ENCODE measurements at places on chromosomes 5 and 9.
A peak's percentile ranks its signal among the peaks of the same experiment; 100 is the strongest.

- H3K4me1 ChIP-seq, result no peaks in the 10 kb centered on the region
- H3K36me3 ChIP-seq, result no peaks in the 10 kb centered on the region
- H3K27me3 ChIP-seq, result no peaks in the 10 kb centered on the region
- no peak overlapping the region for H3K4me3 ChIP-seq
- DNase-seq, result no peak
- H3K27ac ChIP-seq, result no peak overlapping the region
Measured at GRCh38 chr5:158644301-158644700, 455.4 kb downstream of the EBF1 start.

- H3K36me3 ChIP-seq, result no peaks in the 10 kb centered on the region
- no peaks in the 10 kb centered on the region for H3K27me3 ChIP-seq
- DNase-seq, result no peak
- H3K27ac ChIP-seq, result no peak overlapping the region
Measured at GRCh38 chr5:75018805-75019587, 33.4 kb downstream of the GCNT4 start.

- H3K27ac ChIP-seq, result no peak overlapping the region
- H3K36me3 ChIP-seq, result no peaks in the 10 kb centered on the region
- H3K4me1 ChIP-seq, result no peaks in the 10 kb centered on the region
- no peaks in the 10 kb centered on the region for H3K27me3 ChIP-seq
- no peak overlapping the region for H3K4me3 ChIP-seq
- no peak for DNase-seq
Measured at GRCh38 chr9:118630931-118631595, 738.2 kb downstream of the BRINP1 start.

DNA sequence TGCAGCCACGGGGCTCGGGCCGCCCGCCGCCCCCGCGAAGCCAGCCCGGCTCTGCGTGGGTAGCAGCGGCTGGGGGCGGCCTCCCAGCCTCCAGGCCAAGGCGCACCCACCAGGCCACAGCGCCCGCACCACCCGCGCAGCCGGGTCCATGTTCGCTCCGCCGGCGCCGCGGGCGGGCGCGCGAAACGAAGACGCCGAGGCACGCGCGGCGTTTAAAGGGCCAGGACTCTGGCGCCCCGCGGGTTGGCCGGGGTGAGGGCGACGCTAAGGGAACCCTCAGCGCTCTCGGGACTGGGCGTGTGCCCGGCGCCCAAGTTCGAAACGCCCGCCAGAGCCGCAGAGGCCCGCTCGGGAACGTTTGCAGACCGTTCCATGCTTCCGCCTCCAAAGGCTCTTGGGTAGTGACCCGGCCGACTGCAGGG lies at the start of gene PTGES2:
Gene PTGES2, minus strand, starts transcription at position 162 of the 422 bp plus-strand sequence. Its CDS starts 12 bp downstream, at position 150.
- H3K27me3 ChIP-seq, result no peaks in the 10 kb centered on the region
- peak within 1 kb of the TSS; percentile 92 for H3K4me3 ChIP-seq
- peaks cover 40% of the 10 kb centered on the region for H3K4me1 ChIP-seq
- no peaks in the 10 kb centered on the region for H3K36me3 ChIP-seq

GRCh38 chr9:103362986-103363385 lies 367.9 kb downstream of the CYLC2 start:
- no peak for DNase-seq

- H3K4me3 ChIP-seq, result no peak within 1 kb of the TSS
- DNase-seq, result no peak
- H3K4me1 ChIP-seq, result no peaks in the 10 kb centered on the region
- peak within 1 kb of the TSS; percentile 12 for H3K27ac ChIP-seq
- no peaks in the 10 kb centered on the region for H3K27me3 ChIP-seq
Measured at GRCh38 chr5:142685418-142686209, at the start of gene FGF1. FGF1 (minus strand) TSS chr5:142686090; CDS start chr5:142614127, 71,963 bp downstream.

- no peak for DNase-seq
- no peak overlapping the region for H3K27ac ChIP-seq
- no peaks in the 10 kb centered on the region for H3K27me3 ChIP-seq
- no peak overlapping the region for H3K4me3 ChIP-seq
- no peaks in the 10 kb centered on the region for H3K4me1 ChIP-seq
- no peaks in the 10 kb centered on the region for H3K36me3 ChIP-seq
Measured at GRCh38 chr5:142853682-142854081, 83.5 kb downstream of the ARHGAP26 start.

GRCh38 chr9:86009133-86009532 lies 68.2 kb downstream of the NAA35 start:
- H3K4me3 ChIP-seq, result no peak overlapping the region
- no peaks in the 10 kb centered on the region for H3K36me3 ChIP-seq
- no peak for DNase-seq
- H3K27me3 ChIP-seq, result no peaks in the 10 kb centered on the region

- no peak for DNase-seq
- no peak overlapping the region for H3K4me3 ChIP-seq
- H3K27me3 ChIP-seq, result no peaks in the 10 kb centered on the region
- H3K36me3 ChIP-seq, result no peaks in the 10 kb centered on the region
- H3K4me1 ChIP-seq, result peaks cover 10% of the 10 kb centered on the region
Measured at GRCh38 chr9:70451765-70452164, 37.3 kb upstream of the KLF9 start.

DNA sequence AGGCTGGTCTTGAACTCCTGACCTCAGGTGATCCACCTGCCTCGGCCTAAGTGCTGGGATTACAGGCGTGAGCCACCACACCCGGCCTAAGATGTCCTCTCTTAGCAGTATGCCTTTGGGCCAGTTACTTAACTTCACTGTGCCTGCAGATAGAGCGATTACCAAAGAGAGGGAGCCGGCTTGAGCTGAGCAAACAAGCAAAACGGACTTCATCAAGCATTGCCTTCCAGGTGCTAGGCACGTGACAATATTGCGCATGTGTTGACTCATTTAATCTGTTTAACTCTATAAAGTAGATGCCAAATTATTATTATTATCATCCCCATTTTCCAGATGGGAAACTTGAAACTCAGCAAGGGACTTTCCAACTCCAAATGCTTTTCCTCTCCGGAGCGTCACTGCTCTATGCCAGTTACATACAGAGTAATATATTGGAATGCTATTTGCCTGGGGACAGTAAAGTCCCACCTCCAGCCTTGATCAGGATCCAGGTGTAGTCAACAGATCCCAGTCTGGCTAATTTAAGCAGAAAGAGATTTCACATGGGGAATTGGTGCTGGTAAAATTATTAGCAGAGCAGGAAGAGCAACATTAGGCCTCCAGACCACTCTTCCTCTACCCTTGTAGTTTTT lies 5.6 kb upstream of the C9orf152 start:
- H3K4me1 ChIP-seq, result peaks cover 6% of the 10 kb centered on the region
- H3K27ac ChIP-seq, result peak overlapping the region; percentile 31
- no peak for DNase-seq

- H3K4me1 ChIP-seq, result no peaks in the 10 kb centered on the region
- no peaks in the 10 kb centered on the region for H3K36me3 ChIP-seq
- H3K27me3 ChIP-seq, result no peaks in the 10 kb centered on the region
- no peak overlapping the region for H3K27ac ChIP-seq
- H3K4me3 ChIP-seq, result no peak overlapping the region
- no peak for DNase-seq
Measured at GRCh38 chr5:103036601-103037000, 83.3 kb downstream of the GIN1 start.

DNA sequence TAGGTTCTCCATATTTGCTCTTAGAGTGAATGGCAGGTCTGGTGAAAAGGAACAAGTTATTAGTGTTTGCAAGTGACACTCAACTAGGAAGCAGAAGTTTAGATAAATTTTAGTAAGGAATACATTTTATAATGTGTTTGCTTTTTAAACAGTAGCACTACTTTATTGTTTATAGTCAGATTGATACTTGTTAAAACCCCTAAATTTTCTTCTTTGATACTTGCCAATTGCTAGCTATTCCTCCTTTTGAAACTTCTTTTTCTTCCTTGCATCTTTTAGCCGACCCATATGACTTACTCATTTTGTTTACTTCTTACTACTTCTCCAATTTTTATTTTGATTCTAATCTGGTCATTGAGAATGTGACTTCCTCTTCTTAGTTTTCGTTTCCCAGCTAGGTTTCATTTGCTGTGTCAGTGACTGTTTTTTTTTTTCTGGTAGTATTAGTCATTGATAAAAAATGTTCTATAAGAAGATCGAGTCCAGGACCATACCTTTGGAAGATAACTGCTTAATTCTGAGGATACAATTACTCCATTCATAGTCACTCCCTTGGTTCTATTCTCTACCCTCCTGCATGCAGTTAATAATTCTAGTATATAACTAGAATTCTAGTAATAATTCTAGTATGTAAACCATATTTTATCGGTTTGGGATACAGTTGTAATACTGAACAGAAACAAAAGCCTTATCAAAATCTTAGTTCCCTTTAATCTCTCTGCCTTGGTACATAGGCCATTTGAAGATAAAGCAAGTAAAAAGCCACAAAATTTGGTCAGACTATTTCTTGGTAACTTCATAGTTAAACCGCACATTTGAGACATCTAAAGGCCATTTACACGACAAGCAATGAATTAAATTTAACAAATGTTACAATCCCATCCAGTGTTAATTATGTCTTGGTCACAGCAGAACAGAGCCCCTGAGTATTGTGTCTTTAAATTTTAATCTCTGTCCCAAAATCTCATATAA lies 2.8 kb upstream of the RICTOR start:
- peaks cover 4% of the 10 kb centered on the region for H3K27me3 ChIP-seq
- H3K4me3 ChIP-seq, result no peak overlapping the region
- no peak for DNase-seq

- H3K36me3 ChIP-seq, result no peaks in the 10 kb centered on the region
- no peaks in the 10 kb centered on the region for H3K4me1 ChIP-seq
- no peak overlapping the region for H3K27ac ChIP-seq
- no peak for DNase-seq
- no peak overlapping the region for H3K4me3 ChIP-seq
Measured at GRCh38 chr5:12883395-12883794, 979.1 kb upstream of the CTNND2 start.

DNA sequence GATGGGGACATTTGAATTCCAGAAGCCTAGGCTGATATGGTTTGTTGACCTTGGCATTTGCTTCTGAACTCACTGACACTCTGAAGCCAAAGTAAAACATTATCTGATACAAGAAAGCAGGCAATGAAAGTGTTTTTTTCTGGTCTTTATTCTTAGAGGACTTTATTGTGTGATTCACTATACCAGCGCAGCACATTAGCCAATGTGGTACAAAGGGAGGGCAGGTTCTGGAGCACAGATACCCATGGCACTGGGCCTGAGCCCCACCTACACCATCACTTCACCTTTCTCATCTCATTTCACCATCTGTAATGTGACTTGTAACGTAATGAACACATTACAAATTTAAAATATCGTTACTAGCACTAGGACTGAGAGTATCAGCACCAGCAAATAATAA lies 89.7 kb upstream of the ZNF366 start:
- no peaks in the 10 kb centered on the region for H3K36me3 ChIP-seq
- peaks cover 15% of the 10 kb centered on the region for H3K4me1 ChIP-seq
- H3K4me3 ChIP-seq, result no peak overlapping the region
- no peak overlapping the region for H3K27ac ChIP-seq
- DNase-seq, result no peak

- H3K27me3 ChIP-seq, result no peaks in the 10 kb centered on the region
- no peaks in the 10 kb centered on the region for H3K4me1 ChIP-seq
- no peak overlapping the region for H3K27ac ChIP-seq
- no peak for DNase-seq
Measured at GRCh38 chr9:87853876-87854579, 28.6 kb upstream of the SPATA31E1 start.

DNA sequence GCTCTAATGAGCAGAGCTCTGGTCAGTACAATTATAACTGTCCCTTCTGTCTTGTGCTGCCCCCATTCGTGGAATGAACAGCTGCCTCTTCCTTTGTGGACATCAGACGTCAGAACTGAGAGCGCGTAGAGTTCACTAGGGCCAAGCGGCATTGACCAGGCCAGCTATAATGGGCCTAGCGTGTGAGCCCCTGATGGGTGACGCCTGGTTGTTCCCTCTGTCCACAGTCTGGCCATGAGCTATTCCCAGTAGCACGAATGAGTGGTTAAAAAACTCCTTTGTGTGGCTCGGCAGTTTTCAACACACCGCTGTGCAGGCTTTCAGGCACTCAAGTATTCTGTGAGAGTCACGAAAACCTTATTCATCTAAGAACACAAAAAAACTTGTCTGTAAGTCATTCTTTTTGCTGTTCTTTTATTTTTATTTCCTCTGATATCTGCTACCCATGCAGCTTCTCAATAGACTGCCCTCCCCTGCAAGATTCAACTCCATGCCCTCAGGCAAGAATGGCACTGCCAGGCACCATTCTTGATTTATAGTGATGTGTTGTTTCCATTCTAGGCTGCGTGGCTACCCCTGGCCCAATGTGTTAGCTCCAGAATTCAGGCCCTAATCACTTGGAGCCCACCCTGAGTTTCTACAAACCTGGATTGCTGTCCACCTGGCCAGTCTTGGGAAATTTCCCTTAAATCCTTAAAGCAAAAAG lies 52.5 kb downstream of the ANKDD1B start:
- no peaks in the 10 kb centered on the region for H3K36me3 ChIP-seq
- no peak for DNase-seq
- no peak overlapping the region for H3K4me3 ChIP-seq

DNA sequence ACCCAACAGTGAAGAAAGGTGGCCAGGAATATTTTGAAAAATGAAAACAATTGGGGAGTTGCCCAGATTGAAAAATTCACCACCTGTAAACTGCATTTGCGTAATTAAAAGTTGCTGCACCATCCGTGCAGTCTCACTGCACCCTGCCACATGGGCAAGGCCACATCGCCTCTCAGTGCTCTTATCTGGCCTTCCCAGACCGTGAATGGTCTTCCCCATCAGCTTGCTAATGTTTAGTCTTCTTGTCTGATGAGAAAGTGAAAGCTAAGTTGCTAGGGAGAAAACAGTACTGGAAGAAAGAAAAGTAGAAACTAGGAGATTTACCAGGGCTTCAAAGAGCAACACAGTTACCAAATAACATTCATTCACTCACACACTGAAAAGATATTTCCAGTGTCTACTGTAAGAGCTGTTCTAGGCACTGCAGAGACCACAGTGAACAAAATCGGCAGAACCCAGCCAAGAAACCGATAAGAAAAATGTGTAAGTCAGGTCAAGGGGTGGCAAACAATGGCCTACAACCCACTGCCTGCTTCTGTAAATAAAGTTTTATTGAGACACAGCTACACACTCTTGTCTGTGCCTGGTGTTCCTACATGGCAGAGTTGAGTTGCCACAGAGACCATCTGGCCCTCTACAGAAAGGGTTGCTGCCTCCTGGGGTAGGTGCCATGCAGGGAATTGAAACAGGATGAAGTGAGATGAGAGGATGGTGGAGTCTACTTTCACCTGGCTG lies 51.2 kb upstream of the CTSL start:
- H3K4me3 ChIP-seq, result no peak overlapping the region
- no peak overlapping the region for H3K27ac ChIP-seq
- DNase-seq, result no peak
- no peaks in the 10 kb centered on the region for H3K27me3 ChIP-seq

DNA sequence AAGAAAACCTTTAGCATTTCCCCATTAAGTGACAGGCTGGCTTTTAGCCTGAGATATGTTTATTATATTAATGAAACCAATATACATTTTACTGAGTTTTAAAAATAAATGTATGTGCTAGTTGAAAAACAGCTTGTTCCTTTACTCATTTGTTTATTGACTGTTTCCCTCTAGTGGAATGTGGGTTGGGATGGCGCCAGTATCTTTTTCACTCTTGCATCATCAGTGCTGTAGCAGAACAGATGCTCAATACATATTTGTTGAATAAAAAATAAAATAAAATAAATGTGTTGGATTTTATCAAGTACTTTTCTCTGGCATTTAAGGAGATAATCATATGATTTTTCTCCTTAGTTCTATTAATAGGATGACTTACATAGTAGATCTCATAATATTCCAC lies 43.0 kb downstream of the FSTL4 start:
- no peaks in the 10 kb centered on the region for H3K4me1 ChIP-seq
- H3K4me3 ChIP-seq, result no peak overlapping the region
- no peak overlapping the region for H3K27ac ChIP-seq
- DNase-seq, result no peak

Measured in transverse colon (tissue), 4 donors.